ENCODE measurements at places on chromosomes 12 and 14.
A peak's percentile ranks its signal among the peaks of the same experiment; 100 is the strongest.

DNA sequence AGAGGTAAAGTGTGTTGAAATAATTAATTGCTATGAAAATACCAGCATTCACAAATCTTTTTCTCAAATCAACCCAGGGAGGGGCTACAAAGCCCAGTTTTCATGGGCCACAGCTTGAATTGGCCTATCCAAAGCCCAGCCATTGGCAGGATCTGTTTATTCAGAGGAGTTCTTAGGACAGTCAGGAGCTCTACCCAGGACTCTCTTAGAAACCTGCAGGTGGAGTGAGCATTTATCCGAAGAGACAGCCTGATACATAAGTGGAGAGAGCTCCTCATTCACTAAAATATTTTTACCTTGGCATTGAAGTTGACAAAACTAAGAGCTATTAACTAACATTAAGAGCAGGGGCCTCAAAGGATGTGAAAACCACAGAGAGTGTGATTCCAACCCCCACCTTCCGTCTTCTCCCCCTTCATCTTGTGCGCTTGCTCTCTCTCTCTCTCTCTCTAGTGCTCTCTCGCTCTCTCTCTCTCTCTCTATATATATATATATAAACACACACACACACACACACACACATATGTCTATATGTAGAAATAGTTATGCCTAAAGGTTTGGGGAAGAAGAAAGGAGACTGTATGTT, 315.5 kb downstream of the SNAPC1 start:
- DNase-seq: no peak

- no peak for DNase-seq
These were observed 87.7 kb downstream of the CHGA start for GRCh38 chr14:93010522-93011140.

- peak; percentile 3 for DNase-seq
These were observed 52.2 kb downstream of the GOLGA5 start for GRCh38 chr14:92846162-92846897.

DNA sequence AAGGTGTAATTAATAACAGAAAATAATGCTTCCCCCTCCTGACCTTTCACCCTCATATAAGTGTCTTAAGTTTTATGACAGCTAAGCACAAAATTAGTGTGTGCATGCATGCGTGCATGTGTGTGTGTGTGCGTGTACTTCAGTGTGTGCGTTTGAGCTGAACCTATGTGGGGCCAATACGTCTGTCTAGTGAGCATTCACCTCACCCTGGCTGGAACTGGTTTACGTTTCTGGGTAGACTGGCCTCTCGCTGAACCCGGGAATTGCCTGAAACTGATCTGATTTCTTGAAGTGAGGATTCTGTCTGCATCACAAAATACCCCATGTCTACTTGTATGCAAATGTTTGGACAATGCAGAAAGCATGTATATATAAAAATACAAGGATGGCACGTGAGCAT, 68.2 kb upstream of the TBX3 start:
- DNase-seq: no peak

DNA sequence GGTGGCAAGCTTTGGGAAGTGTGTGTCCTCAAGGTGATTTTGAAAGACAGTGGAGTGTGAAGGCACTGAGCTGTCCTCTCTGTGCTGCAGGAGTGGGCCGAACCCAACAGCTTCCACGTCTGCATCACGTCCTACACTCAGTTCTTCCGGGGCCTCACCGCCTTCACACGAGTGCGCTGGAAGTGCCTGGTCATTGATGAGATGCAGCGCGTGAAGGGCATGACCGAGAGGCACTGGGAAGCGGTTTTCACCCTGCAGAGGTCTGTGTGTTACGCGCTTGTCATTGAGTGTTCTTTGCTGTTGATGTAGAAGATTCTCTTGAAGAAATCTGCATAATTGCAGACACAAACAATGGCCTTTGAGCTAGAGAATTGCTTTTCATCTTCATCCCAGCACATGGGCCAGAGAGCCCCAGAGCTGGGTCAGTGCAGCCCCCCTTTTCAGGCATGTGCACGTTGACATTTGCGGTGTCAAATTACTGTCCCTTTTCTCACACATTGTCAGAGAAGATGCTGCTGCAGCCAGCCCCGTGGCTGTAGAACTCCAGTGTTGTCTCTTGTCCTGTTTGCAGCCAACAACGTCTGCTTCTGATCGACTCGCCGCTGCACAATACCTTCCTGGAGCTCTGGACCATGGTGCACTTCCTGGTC, 63.3 kb downstream of the EP400 start:
- no peak for DNase-seq

GRCh38 chr12:124804011-124804621, 59.5 kb downstream of the SCARB1 start:
- peak; percentile 69 for DNase-seq

GRCh38 chr12:46209170-46209569, 59.7 kb downstream of the SLC38A1 start:
- no peak for DNase-seq

DNA sequence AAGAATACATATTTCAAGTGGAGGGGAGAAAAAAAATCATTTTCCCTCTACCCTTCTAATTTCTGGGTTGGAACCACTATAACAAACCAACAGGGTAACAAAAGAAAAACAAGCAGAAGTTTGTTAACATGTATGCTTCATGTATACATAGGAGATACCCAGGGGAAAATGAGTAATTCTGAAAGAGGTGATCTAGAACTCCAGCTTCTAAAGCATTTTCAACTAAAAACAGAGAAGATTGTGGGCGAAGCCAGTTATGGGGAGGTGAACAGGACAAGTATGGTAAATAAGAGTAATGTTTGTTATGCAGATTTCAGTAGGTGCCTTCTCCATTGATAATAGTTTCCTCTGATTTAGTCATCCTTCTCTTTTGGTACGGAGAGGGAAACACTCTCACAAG, 16.7 kb downstream of the FNTB start:
- DNase-seq: no peak

GRCh38 chr14:32471181-32471580, 142.1 kb downstream of the AKAP6 start:
- DNase-seq: no peak

DNA sequence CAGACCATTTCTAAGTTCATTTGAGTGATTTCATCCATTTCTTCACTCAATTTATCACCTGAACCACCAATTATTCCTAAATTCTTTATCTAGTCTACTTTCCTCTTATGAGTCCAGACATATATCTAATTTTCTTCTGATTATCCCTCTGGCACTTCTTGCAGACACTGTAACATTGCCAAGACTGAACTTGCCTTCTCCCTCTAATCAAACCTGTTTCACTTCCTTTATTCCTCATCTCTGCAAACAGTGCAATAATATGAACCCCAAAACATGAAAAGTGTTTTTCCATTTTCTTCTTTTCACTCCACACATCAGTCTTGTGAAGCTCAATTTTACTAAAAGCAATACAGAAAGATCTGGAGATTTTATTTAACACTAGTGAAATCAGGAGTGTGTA, 37.8 kb upstream of the PTPRQ start:
- DNase-seq: no peak

DNA sequence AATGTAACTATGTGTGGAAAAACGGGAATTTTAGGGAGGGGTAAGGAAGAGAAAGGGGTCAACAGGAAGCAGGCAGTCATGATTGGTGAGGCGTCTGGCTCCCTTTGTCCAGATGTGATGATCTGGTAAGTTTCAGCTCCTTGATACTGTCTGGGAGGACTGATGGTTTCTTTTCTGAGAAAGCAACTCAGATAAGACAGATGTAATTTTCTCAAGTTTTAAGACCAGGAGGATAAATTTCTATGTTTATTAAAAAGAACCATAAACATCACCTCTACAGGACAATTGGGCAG, 21.9 kb upstream of the AMN1 start:
- no peak for DNase-seq

DNA sequence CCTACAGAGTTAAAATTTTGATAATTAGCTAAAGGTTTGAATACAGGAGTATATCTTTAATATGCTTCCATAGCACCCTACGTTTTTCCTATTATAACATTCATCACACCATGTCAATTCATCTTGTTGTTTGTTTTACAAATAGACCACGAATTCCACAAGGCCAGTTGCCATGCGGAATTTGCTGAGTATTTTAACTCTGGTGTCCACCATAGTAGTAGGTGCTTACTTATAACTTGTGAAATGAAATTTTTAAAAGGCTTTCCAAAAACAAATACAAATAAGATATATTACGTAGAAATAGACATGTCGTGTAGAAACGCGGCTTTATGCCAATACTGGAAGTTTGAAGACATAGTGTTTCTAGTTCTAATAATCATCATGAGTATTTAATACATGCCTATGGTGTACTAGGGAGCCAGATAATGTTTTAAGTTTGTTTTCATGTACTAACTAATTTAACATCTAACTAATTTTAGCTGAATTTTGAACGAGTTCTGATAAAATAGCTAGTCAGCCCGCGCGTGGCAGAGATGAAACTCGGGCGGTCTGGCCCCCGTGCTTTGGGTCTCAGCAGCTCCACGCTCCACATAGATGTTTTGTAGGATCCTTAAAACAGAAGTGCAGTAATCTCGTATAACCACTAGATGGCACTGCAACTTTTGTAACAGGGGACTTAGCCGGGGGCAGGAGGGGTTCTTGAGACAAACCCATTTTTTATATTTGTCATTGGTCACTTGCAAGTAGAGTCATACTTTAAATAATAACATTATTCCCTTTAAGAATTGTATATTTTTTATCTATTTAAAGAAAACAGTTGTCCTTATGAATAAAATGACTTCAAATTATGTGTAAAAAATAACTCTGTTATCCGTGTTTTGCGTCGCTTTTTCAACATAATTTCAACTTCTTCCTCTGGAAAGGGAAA, 10.2 kb downstream of the CD69 start:
- no peak for DNase-seq

DNA sequence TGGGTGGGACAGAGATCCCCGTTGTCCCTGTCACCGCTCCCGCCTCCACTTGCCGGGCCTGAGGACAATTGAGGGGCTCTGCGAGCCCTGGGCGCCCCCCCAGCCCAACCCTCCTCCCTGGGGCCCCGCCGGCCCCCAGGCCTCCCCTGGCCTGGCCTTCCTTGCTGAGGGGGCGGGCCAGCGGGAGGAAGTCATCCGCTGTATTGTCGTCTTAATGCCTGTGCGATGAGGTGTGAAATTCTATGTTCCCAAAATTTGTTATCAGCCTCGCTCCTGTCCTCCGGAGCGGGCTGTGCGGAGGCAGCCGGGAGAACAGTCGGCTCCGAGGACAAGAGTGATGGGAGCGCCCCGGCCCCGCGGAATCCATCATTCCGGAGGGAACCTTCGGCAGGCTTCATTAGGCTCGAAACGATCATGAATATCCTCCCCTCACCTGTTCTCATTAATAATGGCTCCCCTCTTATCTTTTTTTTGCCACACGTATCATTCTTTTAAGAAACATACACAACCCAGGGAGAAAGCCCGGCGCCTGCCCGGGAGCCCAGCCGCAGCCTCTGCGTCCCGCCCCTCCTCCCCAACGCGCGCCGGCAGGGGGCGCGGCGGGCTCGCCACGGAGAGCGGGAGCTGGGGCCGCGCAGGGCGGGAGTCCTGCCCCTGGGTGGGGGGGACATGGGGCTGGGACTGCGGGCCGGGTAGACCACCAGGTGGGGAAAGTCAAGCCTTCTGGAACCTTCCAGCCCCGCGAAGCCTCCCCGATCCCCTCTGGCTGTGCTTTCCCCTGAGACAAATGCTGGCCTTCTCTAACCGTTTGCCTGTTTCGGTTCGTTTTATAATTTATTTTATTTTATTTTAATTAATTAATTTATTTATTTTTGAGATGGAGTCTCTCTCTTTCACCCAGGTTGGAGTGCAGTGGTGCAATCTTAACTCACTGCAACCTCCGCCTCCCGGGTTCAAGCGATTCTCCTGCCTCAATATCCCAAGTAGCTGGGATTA, 17.1 kb upstream of the DLK1 start:
- no peak for DNase-seq

- DNase-seq: no peak
These were observed 7.3 kb upstream of the KIF26A start for GRCh38 chr14:104130974-104131651.

DNA sequence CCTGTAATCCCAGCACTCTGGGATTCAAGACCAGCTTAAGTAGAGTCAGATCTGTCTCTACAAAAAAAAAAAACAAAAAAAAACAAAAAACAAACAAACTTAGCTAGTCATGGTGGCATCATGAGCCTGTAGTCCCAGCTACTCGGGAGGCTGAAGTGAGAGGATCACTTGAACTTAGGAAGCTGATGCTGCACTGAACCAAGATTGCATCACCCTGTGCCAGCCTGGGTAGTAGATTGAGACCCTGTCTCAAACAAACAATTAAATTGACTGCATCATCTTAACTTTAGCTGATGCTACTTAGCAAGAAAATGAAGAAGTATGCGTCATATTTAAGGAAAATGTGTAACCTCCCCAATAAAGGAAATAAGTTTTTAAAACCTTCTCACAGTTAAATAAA, 136.6 kb upstream of the ATXN7L3B start:
- DNase-seq: peak; percentile 42

DNA sequence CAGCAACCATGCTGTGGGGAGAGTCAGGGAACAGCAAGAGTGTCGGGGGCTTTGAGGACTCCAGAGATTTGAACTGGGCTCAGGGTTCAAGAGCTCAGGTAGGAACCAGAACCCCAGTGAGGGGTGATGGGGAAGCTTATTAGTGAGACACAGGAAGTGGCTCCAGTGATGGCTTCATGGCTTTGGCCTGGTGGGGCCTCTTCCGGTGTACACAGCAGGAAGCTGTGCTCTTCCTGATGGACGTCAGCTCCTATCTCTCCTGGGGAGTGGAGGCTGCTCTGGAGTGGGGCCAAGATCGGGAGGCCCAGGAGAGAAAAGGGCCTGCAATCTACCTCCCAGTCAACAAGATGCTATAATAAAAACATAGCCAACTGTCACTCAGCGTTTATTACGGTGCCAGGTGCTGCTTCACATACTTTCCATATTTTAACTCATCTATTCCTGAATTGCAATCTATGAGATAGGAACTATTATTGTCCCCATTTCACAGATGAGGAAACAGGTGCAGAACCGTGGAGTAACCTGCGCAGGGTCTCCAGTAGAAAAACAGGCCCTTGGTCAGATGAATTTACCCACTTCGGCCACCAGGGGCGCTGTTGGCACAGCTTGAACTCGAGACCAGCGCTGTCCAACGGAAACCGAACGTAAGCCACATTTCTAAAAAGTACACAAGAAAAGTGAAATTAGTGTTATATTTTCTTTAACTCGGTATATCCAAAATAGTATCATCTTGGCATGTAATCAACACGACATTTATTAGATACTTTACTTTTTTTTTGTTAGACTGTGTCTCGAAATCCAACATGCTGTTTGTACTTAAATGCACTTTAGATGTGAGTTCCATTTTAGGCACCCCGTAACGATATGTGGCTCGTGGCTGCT, 63.6 kb upstream of the DLK1 start:
- peak; percentile 31 for DNase-seq

DNA sequence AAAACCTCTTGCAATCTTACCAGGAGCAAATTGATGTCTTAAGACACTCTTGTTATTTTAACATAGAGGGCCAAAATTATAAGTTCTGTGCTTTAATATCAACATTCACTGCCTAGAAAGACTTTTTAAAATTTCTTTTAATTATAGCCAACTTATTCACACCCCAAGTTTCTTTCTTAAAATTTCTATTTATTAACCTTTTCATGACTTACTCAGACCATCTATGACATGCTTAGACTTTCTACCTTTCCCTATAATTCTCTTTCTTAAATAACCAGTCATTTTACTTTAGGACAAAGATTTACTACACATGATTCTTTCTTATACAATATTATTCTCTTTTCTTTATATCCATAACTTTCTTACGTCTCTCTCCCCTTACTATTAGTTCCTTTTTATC, 220.4 kb downstream of the NUBPL start:
- DNase-seq: no peak

- DNase-seq: peak; percentile 46
These were observed 31.3 kb downstream of the MMAB start for GRCh38 chr12:109542014-109542413.
